Effector CD8-positive, alpha-beta T cell (primary cell): ENCODE measurements at places on chromosomes 13 and 19.

GRCh38 chr19:33957804-33958203 lies 161.1 kb downstream of the KCTD15 start:
- DNase-seq = no peak

DNA sequence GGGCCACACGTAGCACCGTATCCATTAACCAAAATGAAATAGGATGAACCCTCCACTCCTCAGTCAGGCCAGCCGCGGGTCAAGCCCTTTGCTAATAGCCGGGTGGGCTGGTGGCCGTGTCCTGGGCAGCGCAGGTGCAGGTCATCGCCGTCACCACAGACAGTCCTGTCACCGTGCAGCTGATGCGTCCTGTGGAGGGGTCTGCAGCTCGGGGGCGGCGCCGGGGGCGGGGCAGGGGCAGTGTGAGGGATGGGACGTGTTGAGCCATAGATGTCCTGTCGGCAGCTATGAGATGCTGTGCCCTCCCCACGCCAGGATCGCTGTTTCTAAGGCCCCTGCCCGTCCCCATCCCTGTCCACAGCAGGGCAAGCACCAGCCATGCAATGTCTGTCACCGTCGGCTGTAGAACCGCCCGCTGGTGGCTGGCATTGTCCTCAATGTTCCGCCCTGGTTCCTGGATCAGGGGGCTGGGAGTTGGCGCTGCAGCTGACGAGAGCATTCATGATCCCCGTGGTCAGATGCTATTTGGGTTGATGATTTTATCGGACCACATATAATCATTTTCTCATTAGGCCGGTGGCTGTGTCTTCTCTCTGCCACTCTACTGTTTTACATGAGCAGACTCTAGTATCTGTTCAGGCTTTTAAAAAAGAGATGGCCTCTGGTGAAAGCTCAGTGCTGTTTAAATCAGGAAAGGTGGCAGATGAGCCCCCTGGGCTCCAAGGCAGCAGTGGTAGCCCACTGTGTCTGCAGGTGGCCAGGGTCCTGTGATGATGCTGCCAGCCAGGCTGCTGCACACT lies 126.1 kb downstream of the KDM4B start:
- DNase-seq = no peak

GRCh38 chr19:46635920-46636761 lies at the start of gene GNG8:
Gene GNG8 (minus strand): TSS chr19:46636202. CDS start chr19:46634682, 1,520 bp downstream.
- DNase-seq = peak; percentile 32

- no peak for DNase-seq
Measured at GRCh38 chr13:52026246-52026626, 1.7 kb downstream of the UTP14C start.

DNA sequence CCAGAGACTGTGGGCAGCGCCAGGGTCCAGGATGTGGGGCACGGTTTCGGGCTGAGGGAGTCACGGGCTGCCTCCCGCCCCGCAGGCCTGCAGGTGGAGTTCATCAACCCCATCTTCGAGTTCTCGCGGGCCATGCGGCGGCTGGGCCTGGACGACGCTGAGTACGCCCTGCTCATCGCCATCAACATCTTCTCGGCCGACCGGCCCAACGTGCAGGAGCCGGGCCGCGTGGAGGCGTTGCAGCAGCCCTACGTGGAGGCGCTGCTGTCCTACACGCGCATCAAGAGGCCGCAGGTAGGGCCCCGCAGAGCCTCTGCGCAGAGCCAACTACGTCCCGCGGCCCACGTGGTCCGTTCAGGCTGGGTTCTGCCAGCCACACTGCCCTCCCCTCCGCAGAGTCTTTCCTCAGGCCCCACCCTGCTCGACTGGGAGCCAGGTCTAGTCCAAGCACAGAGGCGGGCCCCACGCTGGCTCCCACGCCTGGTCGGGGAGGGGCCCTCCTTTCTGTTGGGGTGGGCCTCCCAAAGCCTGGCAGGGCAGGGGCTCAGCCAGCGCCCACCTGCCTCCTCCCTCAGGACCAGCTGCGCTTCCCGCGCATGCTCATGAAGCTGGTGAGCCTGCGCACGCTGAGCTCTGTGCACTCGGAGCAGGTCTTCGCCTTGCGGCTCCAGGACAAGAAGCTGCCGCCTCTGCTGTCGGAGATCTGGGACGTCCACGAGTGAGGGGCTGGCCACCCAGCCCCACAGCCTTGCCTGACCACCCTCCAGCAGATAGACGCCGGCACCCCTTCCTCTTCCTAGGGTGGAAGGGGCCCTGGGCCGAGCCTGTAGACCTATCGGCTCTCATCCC lies 2.0 kb upstream of the POLD1 start:
- DNase-seq = no peak

DNA sequence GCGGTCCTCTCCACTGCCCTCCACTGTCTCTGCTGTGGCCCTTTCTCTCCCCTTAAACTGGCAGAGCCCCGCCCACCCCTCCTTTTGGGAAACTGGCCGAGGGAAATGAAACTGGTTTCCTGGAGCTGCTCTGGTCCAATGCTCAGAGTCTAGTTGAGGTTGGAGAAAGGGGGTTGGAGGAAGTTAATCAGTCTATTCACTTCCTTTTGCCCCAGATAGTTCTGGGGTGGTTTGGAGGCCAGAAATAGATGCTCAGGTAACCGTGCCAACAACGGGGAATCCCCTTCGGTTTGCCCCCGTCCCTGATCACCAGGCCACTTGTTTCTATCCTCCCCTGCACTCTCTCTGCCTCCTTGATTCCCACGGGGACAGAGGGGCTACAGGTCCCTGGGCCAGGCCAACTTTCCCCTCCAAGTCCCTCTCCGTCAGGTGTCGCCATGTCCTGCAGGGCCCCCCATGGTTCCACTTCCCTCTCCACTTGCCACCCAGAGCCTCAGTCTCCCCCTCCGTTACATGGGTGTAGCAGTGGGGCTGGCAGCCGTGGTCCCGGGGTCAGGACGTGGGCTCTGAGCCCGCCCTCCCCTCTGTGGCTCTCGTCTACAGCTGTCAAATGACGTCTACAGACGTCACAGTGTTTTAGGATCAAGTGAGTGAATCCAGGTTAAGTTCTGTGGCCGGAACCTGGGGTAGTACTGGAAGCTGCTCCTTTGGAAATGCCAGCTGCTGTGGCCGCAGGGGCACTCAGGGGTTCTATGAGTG lies at the start of gene IL4I1:
Gene IL4I1, minus strand, starts transcription at position 25 of the 759 bp plus-strand sequence. CDS start 727 bp downstream, outside the sequence.
- no peak for DNase-seq

DNA sequence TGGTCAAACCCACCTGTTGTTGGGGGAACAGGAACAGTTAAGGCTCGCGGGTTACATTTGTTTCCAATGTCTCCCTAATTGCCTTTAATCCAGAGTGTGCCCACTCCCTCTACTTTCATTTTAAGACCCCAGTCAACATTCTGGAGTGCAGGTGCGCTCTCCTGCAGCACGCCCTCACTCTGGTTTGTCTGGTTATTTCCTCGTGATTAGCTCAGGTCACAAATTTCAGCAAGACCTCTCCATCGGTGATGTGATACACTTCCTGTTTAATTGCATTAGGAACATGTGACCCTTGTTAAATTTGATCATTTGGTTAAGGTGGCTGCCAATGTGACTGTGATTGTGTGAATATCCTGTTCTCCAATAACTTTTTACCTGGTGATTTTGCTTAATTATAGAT lies 53.0 kb downstream of the TEX29 start:
- DNase-seq = no peak

GRCh38 chr13:27004866-27005265 lies 166.7 kb downstream of the USP12 start:
- no peak for DNase-seq

- DNase-seq = no peak
Measured at GRCh38 chr19:19434483-19435045, 29.1 kb downstream of the GATAD2A start.

- DNase-seq = no peak
Measured at GRCh38 chr13:42247883-42248282, 24.1 kb upstream of the AKAP11 start.

- no peak for DNase-seq
Measured at GRCh38 chr13:28707629-28708427, 10.9 kb downstream of the SLC46A3 start.

GRCh38 chr13:89900104-89900765 lies 1447.3 kb upstream of the MIR17HG start:
- no peak for DNase-seq

DNA sequence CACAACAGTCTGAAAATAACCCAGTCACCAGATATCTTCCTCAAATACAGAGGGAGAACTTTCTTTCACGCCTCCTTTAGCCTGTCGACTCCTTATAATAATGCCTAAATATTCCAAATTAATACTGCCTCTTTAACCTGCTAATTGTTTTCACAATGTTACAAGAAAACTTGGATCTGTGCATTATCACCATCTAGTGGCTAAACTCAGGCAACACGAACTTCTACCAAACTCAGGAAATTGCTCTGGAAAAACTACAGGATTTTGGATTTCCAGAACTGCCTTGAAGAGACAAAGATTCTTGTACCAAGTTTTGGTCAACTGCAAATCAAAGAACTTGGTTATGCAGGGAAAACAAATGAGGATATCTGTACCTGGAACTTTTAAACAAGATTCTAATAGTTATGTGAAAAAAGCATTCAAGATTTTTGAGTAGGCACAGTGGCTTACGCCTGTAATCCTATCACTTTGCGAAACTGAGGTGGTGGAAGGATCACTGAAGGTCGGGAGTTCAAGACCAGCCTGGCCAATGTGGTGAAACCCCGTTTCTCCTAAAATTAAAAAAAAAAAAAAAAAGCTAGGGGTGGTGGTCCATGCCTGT lies 10.8 kb downstream of the CLN5 start:
- DNase-seq = no peak

DNA sequence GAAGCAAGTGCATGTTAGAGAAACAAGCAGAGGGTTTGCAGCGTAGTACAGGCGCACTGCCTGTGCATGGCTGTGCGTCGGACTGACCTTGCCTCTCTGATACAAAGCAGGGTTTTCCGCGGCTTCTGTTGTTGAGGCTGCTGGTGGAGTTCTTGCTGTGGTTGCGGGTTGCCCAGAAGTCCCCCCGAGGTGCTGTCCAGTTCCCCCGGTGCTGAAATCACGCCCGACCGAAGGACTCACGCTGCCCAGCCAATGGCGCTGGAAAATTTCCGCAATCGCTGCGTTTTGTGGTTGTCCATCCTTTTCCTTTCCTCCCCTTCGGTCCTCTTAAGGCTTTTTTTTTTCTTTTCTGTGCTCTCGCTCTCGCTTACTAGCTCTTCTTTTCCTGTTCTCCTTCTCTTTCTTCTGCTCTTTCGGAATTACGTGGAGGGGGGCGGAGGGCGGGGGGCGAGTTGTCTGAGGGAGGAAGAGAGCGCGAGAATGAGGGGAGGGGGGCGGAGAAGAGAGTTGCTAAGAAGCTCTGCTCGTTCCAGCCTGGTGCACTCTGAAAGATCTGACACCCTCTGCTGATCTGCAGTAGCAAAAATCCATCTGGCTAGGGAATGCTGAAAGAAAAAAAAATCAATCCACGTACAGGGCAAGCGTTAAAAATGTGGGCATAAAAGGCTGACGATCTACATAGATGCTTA lies at the start of gene SLITRK1:
Gene SLITRK1, minus strand, starts transcription at position 558 of the 689 bp plus-strand sequence. CDS start 967 bp downstream, outside the sequence.
- DNase-seq = no peak

- no peak for DNase-seq
Measured at GRCh38 chr19:55109527-55110291, 7.7 kb downstream of the PPP1R12C start.

DNA sequence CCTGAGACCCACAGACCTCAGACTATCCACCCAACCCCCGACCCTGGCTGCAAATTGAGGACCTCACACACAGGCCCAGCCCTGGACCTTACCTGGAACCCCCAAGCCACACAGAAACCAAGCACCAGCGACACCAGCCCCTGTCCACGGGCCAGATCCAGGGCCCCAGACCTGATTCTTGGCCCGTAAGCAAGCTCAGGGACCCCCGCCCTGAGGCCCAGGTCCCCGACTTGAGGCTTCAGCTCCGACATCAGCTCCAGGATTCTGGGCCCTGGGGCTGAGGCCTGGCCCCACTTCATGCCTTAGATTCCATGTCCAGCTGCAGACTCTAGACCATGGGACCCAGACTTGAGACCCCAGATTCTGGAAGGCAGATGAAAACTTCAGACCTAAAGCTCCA lies 6.3 kb downstream of the TTYH1 start:
- DNase-seq = no peak

- no peak for DNase-seq
Measured at GRCh38 chr13:29847501-29847983, 2.9 kb downstream of the UBL3 start.

DNA sequence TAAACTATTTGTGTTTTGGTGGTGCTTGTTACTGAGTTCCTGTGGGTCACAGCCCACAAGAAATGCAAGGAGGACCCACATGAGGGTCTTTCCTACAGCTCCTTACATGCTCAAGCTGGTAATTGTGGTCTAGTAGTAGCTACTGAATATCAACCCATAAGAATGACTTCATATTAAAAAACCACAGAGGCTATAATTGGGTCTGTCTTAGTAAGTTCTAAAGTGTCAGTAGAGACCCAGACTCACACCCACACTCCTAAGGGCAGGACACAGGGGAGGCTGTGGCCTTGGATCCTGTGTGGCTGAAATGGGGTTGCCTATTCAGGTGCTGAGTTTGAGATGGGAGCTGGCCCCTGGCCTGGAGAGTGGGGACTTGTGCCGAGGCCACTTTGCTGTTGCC lies 19.6 kb downstream of the TFDP1 start:
- DNase-seq = no peak

DNA sequence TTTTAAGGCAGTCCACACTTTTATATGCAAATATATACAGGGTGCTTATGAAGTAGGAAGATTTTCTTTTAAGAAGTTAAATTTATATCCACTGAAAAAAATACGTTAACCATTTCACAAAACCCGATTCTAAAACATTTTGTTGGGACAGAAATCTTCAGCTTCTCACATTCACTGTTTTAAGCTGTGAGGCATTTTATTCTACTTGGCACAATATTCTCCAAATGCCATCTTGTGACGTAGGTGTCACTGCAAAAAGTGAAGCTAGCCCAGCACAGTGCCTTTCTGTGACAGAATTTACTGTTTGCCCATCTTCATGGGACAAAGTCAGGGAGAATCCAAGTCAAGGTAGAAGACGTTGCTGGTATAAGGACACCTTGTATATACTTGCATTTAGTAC lies 94.5 kb upstream of the SLC15A1 start:
- no peak for DNase-seq

DNA sequence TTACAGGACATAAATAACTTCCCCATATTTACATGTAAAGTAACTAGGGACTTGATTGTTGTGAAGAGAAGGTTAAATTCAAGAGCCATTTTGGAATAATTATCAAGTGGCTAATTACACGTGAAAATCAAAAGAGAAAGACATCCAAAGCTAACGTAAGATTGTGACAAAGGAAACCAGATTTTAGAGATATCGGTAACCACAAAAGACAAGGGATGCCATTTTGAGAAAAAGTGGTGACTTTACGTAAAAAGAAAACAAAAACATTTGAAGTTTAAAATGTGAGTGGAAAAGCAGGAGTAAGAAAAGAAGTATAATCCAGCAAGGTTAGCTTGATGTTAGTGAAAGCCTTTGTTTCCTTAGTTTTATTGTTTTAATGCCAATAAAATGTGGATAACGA lies 10.9 kb upstream of the VWA8 start:
- no peak for DNase-seq

DNA sequence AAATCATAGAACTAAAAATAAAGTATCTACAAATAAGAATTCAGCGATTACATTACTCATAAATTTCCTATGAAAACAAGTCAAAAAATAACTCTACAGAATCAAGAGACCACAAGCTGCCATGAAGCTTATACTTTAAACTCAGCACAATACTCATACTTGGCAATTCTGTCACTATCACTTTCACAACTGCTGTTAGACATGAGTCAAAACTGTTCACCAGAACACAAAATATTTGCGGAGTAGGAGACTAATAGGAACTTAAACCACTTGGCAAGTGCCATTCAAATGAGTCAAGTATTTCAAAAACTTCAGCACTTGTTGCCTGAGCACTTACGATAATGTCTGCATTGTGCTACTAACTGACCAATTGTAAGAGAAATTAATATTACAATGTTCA lies 387.8 kb upstream of the GPC6 start:
- no peak for DNase-seq

- no peak for DNase-seq
Measured at GRCh38 chr13:40562975-40563349, 103.5 kb downstream of the FOXO1 start.
